ENCODE measurements at places on chromosomes 7 and 10. TPM values are rescaled to one million over a fixed set of nuclear protein-coding genes. Genes with fewer than 3 reads are reported as not detected.

ZNF365 gene
- total RNA-seq = 5.2 TPM

ANKMY2 gene
- total RNA-seq = 18.0 TPM

RBM20 gene
- 1.4 TPM for total RNA-seq

TEX36 gene
- not detected for total RNA-seq

STOX1 gene
- 1.9 TPM for total RNA-seq

MYL10 gene
- total RNA-seq = 5.1 TPM
